ENCODE measurements at places on chromosomes 5 and 9.

GRCh38 chr9:134243778-134244467 is 79.6 kb upstream of the RNU6ATAC start:
- DNase-seq = no peak

DNA sequence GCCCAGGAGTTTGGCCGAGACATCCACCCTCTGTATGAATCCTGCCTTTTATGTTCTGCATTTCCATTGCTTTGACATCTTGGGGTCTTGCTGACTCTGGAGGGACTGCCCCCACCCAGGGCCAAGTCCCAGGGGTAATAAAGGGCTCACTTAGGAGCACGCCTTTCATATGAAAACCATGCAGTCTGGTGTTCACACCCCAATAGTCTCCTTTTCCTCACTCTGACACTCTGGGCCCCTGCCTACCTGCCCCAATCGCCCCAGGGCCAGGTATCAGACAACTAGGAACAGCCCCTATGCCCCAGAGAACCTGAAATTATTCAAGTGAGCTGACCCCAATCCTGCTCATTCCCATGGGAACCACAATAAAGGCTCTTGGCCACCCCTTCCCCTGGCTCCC is 33.1 kb upstream of the RAPGEF1 start:
- no peak for DNase-seq

DNA sequence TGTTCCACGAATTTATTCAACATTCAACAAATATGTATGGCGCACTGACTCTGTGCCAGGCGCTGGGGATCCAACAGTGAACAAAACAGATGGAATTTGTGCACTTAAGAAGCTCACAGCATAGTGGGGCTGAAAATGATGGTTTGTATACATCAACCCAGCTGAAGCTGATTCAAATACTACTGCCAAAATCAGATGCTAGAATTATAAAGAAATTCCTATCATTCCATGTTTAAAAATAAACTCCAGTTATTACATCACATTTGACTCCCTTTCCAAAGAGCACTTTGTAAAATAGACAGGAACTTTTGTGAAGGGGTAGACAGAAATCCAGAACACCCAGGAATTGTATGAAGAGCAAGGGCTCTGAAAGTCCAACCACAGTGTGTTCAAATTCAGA is 54.1 kb downstream of the ZNF608 start:
- no peak for DNase-seq

GRCh38 chr9:2726650-2727340 is 9.5 kb downstream of the KCNV2 start:
- no peak for DNase-seq

DNA sequence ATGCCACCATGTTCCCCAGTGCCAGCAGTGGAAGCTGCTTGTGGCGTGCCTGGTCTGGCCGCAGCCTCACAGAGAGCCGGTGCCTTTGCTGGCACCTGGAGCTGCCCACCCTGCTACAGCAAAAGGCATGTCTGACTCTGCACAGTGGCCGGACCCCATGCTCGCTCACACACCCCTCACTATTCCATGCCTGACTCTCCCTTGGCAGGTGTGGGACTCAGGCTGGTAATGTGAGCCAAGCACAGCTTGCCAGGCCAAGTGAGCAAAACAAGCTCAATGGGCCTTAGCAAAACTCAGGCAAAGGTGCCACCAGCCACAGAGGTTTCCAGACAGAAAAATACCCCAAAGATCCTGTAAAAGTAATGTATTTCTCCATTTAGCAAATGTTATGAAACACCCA is 15.5 kb downstream of the GNA14 start:
- DNase-seq = no peak

DNA sequence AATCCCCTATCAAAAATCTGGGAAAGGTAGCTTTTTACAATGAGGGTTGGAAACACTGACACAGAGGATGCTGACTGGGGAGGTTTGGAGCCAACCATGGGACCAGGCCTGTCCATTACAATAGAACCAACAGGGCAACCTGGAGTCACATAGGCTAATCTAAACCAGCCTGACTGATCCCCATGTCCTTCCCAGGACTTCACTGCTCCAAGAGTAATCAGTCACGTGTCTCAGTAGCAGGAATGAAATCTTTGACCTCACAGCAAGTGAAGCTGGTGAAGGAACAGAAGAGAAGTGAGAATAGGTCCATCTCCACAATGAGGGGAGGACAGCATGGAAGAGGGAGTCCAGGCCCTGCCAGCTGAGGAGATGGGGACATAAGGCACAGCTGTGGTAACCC is 16.0 kb upstream of the GLRX start:
- DNase-seq = no peak

DNA sequence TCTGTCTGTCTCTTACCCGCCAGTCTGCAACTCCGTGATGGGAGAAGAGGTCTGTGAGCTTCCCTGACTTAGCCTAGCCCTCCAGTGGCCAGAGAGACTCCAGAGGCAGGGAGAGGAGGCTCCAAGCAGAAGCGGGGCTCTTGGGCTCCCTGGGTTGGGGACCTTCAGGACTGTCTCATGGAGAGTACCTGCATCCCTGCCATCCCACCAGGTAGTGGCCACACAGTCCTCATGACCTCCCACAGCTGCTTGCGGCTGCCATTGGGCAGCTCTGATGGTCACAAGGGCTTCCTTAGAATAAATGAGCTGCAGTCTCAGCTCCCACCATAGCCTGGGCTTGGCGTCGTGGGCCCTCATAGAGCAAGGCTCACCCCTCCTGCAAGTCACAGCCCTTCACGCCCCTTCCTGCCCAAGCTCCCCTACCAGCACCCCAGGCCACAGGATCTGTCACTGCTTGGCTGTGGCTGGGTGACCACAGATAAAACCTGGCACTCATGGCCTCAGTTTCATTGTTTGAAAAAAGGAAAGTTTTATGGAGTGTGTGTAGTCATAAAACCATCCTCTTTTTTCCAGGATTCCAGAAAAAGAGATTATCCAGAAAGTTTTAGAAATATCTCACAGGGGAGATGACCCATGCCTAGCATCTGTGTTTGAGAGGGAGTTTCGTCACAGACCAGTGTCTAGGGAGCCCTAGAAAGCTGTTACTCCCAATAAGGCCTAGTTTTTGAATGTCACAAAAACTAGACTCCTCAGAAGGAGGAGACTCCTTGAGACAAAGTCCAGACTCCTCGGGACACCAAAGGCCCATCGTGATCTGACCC is 48.4 kb downstream of the PPARGC1B start:
- no peak for DNase-seq

DNA sequence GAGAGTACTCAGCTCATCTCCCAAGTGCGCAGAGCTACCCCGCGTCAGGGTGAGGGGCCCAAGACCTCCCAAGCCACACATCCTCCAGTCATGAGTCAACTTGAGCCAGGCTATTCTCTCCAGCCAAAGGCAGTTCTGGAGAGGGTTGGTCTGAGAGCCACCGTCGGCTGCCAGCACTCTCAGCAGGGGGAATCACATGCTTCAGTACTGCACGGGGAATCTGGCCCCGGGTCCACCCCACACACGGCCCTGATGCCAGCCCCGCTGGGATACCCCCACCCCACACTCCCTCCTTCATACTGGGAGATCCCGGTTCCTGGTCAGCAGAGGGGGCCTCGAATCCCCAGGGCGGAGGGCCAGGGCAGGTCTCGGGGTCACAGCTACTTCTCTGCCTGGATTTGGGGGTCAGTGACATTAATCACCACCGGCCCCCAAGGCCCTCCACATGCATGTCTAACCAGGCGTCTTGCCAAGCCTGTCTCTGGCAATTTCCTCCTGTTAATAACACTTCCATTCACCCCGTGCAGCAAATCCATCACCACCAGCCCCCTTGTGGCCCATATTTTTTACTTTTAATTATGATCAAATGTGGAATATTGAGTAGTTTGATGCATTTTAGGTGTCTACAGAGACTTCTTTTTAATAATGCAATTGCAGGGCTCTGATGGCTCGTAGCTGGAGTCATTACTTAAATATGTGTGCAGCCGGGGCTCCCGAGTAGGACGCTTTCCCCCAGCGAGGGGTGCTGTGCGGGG is 102.9 kb upstream of the PPP1R26 start:
- no peak for DNase-seq

DNA sequence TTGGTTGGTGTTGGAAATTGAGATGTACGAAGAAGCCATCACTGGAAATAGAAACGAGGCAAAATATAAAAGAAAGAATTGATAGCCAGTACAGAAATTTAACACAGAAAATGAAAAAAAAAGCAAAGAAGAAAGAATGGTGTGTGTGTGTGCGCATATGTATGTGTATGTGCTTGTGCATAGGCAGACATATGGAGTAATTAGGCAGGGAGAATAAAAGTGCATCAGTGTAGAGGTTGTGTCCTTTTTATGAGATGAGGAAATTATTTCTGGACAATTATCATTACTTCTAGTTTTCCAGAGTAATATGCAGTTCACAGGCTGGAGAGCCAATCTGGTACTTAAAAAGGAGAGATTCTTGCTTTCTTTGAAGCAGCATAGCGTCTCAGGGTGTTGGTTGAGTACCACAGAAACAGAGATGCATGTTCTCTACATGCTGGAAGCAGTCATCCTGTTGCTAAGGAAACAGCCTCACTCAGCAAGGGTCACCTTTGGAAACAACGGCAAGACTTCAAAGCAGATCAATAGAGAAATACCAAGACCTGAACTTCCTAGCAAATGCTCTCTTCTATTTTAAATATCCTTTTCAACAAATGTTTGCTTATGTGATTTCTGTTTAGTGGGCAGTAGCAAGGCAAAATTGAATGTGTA is 172.7 kb downstream of the TAF11L14 start:
- no peak for DNase-seq

GRCh38 chr5:82734347-82734746 is 342.8 kb downstream of the TMEM167A start:
- DNase-seq = no peak

- no peak for DNase-seq
These were observed 257.0 kb upstream of the PRR16 start for GRCh38 chr5:120207129-120207528.

- DNase-seq = no peak
These were observed 3.2 kb downstream of the ADAMTSL1 start for GRCh38 chr9:18477121-18477660.

GRCh38 chr5:53362521-53362941 is 117.9 kb upstream of the FST start:
- no peak for DNase-seq

DNA sequence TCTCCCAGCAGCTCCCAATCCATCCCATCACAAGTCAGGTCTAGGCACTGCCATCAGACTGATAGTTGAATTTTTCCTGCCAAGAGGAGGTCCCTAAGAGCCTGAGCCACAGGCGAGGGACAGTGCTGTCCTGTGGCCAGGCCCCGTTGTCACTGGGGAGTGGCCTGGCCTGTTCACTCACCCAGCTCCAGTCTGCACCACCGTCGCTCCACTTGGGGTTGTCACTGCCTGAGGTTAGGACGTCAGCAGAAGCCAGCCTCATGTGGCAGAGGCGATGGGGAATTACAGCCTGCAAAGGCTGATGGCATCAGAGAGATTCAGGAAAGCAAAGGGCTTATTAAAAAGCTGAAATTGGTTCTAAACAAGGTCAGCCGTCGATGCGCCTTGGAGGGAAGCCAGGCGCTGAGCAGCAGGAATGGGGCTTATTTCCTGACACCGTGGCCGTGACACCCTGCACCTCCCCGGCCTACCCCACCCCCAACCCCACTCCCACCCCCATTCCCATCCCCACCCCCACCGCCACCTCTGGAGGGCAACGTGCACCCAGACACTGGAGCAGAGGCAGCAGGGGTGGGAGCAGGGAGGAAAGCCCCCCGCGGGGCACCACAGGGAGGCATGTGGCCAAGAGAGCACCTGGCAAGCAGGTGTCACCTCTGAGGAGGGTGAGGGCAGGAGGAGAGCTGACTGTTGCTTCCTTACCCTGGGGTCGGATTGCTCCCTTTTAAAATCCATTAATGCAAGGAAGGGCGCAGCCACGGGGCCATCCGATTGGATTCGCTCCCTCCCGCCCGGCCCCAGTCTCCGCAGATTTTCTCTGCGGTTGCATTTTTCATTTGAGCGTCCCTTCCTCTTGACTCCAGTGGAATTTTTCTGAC is 3.1 kb upstream of the DBH start:
- DNase-seq = no peak

DNA sequence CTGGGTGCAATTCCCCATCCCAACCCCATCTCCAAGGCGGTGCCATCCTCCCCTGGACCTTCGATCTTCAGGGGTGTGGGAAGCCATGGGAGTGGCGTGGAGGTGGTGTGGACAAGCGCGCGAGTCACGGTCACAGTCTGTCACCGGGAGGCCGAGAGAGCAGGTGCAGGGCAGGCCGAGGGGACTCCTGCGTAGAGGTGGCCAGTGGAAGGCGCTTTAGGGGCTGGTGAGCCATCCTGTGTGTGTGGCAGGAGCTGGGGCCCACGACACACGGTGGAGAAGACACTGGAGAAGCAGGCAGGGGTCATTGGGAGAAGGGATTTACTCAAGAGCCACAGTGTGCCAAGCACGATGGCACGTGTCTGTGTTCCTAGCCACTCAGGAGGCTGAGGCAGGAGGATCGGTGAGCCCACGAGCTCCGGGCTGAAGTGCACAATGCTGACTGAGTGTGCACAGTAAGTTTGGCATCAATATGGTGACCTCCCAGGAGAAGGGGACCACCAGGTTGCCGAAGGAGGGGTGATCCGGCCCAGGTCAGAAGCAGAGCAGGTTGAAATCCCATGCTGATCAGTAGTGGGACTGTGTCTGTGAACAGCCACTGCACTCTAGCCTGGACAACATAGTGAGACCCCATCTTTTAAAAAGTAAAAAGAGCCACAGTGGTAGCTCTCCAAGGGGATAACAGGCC is 145.1 kb upstream of the PHYKPL start:
- DNase-seq = no peak

DNA sequence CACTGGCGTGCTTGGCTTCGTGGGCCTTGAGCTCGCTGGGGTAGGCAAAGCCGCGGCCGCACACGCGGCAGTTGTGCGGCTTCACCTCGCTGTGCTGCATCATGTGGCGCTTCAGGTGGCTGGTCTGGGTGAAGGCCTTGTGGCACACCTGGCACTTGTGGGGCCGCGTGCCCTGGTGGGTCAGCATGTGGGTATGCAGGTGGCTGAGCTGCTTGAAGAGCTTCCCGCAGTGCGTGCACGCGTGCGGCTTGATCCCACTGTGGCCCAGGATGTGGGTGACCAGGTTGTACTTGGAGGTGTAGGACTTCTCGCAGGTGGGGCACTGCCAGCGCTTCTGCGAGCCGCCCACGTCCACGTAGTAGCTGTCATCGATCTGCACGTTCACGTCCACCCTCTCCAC is 46.8 kb downstream of the ZNF366 start:
- DNase-seq = no peak

DNA sequence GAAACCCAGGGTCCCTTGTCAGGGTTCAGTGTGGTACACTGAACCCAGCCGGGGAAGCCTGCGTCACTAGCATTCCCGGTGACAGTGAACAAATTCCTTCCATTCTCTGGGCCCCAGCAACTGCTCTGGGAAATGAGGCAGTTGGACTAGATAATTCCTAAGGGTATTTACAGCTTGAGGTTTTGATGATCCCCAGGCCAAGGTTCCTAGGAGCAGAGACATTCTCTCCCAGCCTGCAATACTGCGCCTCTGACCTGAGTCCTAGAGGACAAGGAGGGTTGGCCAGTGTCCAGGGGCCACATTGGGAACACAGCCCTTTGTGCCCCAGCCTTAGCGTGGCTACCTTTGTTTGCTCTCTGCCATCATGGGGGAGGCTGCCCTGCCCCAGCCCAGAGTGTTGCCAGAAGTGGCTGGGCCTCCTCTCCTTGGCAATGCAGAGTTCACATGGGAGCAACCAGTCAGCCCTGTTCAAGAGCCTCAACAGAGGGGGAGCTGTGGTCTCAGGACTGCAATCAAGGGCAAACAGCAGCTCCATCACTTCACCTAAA is 178.2 kb downstream of the SEC61B start:
- DNase-seq = no peak
